Epithelial cell of prostate (primary cell): ENCODE measurements at places on chromosomes 16 and 17.

- no peak for DNase-seq
Measured at GRCh38 chr16:8403978-8404749, 186.1 kb downstream of the TMEM114 start.

GRCh38 chr17:42312285-42313130, 24.2 kb downstream of the STAT5A start:
- no peak for DNase-seq

DNA sequence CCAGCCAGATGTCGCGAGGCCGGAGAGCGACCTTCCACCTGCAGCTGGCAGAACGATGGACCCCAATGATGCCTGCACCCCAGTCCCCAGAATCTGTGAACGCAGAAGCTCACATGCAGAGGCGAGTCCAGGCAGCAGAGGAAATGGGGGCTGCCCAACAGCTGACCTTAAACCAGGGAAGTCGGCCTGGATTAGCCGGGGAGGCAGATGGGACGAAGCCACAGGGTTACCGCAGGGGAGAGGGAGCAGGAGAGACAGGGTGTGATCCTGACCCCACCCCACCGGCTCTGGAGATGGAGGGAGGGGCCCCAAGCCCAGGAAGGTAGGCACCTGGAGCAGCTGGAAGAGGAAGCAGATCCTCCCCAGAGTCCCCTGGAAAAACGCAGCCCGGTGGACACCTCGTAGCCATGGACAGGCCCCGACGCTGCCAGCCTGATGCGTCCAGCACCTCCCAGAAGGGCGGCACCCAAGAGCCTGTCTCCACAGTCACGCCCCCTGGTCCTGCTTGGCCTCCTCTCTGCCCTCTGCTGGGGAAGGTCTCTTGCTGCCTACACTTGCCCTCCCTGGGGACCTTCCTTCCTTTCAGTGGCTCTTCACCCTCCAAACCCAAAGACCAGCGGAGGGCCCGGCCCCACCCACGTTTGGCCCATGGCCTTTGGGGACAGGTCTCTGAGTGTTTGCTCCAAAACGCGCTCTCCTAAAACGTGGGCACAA, 37.3 kb downstream of the PIEZO1 start:
- no peak for DNase-seq

GRCh38 chr17:82583720-82584234, 64.2 kb downstream of the FOXK2 start:
- no peak for DNase-seq

- DNase-seq: no peak
Measured at GRCh38 chr17:45006927-45007461, 38.9 kb upstream of the C1QL1 start.
